KG1 (cell line): ENCODE measurements at places on chromosomes 3 and 15.

DNA sequence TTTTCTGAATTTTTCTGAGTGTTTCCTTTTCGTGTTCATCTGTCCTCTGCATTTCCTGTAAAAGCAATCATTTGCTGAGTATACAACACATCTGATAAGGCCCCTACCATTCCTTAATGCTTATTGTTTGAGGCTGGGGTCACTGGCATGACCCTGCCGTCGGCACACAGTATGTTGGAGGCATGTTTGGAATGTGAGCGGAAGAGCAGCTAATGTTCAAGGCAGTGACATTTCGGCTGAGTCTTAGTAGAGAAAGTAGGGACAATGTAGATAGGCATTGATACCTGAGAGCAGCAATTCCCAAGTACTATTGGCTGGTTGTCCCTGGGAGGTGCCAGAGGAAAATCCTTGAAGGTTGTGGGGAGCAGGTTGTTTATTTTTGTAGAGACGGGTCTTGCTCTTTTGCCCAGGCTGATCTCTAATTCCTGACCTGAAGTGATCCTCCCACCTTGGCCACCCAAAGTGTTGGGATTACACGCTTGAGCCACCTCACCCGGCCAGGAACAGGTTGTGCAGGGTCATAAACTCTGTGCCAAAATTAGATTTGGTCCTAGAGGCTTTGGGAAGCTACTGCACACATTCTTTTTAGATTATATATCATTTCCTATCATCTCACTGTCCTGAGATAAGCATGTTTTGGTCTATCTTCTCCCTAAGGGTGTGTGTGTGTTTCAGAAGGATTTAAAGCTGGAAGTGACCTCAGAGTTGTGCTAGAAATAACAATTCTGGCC, 13.5 kb downstream of the PTPN23 start:
- no peak for DNase-seq

DNA sequence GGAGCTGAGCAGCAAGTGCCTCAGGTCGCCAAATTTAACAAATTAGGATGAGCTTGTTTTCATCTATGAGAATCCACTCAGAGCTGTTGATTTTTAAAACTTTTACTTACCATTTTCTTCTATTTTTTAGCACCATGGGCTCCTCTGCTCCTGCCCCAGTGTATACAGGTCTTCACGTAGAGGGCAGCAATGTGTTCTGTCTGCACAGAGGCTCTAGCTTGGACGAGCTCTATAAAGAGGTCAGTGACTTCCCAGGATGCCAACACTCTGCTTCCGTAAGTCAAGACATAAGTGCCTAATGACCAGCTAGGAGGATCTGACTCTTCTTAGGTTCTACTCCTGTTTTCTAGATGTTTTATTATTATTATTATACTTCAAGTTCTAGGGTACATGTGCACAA, 41.2 kb upstream of the CNOT10 start:
- no peak for DNase-seq

DNA sequence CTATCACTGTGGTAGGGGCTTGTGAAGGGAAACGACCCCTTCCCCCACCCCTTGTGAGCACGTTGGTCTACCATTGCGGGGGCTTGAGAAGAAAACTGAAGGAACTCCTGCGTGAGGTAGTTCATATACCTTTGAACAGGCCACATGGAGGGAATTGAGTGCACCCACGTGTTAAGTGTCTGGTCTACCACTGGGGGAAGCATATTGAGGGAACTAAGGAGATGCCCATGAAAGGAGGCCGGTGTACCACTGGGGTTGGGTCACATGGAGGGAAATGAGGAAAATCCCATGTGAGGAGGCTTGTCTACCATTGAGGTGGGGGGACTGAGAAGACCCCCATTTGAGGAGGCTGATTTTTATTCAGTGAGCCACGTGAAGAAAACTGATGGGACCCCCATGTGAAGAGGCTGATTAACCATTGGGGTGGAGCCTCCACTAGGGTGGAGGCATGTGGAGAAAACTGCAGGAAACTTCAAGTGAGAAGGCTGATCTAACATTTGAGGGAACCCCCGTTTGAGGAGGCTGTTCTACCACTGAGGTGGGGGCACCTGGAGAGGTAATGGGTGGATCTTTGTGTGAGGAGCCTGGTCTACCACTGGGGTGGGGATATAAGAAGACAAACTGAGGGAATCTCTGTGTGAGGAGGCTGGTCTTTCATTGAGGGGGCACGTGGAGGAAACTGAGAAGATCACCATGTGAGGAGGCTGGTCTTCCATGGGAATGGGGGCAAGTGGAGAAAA, 163.2 kb downstream of the FBLN2 start:
- DNase-seq, result no peak

- DNase-seq, result no peak
Observed at GRCh38 chr3:101932326-101933068, 83.2 kb downstream of the NFKBIZ start.

DNA sequence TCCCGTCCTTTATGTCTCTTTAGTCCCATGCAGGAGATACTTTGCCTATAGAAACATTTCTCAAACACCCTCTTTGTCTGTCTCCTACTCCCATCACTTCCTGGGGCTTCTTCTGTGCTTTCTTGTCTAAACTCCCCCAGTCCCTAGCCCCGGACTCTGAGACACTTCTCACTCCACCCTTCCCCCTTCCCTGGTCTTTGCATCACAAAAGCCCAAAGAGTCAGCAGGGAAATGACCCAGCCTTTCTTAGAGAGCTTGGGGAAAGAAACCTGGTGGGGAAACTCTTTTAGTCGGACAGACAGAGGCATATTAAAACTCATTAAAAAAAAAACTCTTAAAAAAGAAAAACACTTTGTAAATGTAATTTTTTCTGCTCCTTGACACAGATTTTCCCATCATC, 211.2 kb downstream of the TJP1 start:
- DNase-seq, result no peak

DNA sequence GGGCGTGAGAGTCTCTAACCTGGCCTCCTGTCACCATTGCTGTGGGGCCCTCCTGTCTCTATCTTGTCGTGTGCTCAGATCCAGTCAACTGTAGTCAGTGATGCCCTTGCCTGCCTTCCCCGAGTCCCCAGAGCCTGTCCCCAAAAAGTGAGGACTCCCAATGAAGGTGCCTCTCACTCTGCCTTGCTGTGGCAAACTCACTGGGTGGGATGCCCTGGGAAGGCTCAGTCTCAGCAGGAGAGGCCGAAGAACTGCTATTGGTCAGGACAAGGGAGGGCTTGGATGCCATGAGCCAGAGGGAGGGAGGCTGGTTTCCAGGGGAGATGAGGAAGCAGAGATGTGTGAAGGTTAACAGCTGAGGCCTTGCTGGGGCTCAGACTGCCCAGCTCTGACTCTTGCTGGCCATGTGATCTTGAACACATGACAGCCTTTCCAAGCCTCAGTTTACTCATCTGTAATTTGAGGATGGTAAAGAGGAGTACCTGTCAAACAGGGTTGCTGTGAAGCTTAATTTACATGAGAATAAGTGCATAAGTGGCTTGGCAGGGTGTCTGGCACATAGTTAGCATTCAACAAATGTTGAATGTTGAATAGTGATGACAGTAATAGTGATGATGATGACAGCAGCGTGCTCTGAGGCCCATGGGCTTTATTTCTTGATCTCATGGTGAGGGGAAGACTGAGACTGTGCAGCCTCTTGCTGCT, 8.2 kb downstream of the KY start:
- no peak for DNase-seq

- DNase-seq, result no peak
Observed at GRCh38 chr3:172280406-172281051, 167.7 kb downstream of the GHSR start.

- DNase-seq, result no peak
Observed at GRCh38 chr3:186258968-186259367, 103.1 kb downstream of the DGKG start.

DNA sequence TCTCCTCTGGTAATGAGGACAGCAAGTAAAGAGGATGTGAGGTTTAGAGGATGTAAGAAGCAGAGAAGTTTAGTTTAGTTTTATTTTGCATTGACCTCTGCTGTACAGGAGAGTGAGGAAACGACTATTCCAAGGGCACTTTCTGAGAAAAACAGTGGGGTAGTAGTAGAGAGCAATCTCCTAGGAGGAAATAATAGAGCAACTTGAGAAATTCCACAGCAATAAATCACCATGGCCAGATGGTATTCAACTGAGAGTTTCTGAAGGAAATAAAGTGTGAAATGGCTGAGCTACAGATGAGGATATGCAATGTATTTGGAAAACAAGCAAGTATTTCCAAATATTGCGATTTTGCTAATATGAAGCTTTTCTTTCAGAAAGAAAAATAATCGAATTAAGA, 118.9 kb downstream of the DPH6 start:
- no peak for DNase-seq

GRCh38 chr3:102979191-102979590, 544.4 kb downstream of the ZPLD1 start:
- no peak for DNase-seq

DNA sequence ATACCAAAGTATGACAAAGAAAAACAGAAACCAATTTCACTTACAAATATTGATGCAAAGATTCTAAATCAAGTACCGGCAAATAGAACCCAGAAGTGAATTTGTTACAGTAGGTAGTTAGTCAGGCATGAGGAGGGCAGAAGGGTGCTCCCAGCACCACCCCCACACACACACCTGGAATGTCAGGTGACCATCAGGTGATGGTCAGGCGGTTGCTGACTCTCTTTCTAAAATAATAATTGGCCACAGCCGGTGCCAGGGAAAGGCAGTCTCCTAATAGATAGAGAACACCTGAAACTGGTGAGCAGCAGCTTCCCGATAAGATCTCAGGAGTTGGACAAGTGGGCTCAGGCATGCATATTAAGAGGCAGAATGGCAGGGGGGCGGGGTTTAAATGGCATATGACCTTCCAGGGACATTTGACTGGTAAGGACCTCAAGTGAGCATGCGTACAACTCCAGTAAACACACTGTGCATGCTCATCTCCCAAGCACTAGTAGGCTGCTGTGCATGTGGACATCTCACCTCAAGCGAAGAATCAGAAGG, 131.1 kb downstream of the ANO10 start:
- no peak for DNase-seq

- no peak for DNase-seq
Observed at GRCh38 chr3:116842254-116842957, 132.8 kb downstream of the TUSC7 start.

DNA sequence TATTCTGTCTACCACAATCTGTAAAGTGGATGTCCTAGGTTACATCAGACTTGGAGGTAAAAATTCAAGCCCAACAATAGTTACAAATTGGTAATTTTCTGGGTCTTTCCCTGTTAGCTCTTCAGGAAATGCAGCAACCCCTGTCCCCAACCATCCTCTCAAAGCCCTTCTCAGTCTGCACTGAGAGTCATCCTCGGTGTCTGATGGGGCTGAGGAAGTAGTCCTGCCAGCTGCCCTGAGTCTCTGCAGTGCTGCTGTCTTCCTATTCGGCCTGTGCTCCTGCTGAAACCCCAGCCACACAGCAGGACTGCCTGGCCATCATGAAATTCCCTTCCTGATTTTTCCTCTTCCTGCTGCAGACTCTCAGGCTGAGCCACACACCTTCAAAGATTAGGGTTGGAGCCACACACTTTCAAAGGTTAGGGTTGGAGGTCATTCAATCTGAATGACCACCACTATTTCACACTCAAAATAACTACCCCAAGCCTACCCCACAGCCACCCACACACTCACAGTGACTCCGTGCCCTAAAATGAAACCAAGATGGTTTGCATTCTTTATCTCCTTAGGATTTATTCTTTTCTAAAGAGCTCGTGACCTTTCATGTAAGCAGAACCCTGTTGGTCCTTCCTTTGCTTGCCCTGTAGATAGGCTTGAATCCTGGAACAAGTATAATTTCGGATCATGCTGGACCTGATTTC, 17.6 kb downstream of the TRIM42 start:
- DNase-seq, result no peak

DNA sequence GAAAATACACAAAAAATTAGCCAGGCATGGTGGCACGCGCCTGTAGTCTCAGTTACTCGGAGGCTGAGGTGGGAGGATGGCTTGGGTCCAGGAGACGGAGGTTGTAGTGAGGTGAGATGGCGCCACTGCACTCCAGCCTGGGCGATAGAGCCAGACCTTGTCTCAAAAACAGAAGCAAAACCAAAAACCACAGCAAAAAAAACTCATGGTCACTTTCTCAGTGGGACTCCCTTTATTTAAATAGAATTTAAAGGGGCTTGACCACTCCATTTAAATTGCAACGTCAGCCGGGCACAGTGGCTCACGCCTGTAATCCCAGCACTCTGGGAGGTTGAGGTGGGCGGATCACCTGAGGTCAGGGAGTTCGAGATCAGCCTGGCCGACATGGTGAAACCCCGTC, 32.8 kb downstream of the ARHGAP31 start:
- no peak for DNase-seq

DNA sequence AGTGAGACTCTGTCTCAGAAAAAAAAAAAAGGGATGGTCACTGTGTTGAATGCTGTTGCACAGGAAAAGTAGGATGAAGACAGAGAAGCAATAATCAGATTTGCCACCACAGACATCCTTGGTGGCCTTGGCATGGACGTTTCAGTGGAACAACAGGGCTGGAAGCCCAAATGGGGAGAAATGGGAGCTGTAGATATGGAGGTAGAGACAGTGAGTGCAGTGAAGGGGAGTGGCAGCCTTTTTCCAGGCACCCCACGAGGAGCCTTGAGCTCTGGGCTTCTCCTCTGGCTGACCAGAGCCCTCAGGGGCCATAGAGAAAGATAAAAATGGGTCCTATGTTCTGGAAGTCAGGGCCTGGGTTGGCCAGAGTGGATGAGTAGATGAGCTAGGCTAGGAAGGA, 12.3 kb upstream of the DOCK3 start:
- DNase-seq, result no peak

DNA sequence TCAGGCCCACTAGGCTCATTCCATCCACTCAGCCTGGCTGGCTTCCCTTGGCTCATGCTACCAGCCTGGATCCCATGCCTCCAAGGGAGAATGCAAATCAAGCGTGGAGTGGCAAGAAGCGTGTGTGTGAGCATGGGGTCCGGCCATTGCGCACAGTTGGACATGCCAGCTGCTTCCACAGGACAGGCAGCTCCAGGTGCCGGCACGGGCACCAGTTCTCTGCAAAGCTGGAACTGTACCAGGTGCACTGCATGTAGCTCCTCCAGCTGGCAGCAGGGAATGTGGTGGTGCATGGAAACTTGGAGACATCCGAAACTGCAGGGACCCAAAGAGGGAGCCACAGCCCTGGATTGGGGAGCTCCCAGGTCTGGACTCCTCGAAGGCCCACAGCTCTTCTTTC, 449.8 kb downstream of the EPHA6 start:
- no peak for DNase-seq

DNA sequence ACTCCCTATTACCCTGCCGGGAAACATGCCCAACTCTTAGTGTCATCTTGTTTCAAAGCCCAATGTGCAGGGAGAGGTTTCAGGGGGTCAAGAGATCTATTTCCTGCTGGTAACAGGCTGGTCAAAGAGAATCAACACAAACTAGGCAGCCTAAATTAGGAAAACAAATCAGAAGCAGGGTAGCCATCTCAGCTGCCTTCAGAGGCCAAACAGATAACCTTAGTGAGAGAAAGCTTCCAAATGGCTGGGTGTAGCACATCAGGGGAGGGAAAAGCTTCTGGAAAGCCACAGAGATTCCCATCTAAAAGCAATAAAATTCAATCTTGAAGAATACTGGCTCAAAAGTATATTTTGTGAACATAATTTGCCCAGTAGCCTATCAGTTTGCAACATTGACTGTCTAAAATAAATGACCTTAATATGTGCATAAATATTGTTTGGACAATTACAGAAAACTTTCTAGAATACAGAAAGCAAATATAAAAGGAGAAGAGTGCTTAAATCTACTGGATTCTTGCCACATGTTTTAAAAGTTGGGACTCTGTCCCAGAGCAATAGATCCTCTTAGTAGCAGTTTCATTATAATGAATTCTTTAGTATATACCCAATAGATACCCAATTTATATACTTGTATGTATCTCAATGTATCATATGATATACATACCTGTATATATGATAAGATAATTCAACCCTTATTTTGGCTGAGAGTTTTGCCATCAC, 371.9 kb upstream of the RARB start:
- DNase-seq, result no peak
